ENCODE measurements at places on chromosomes 6 and 20. TPM values are rescaled to one million over a fixed set of nuclear protein-coding genes. Genes with fewer than 3 reads are reported as not detected.

DNA sequence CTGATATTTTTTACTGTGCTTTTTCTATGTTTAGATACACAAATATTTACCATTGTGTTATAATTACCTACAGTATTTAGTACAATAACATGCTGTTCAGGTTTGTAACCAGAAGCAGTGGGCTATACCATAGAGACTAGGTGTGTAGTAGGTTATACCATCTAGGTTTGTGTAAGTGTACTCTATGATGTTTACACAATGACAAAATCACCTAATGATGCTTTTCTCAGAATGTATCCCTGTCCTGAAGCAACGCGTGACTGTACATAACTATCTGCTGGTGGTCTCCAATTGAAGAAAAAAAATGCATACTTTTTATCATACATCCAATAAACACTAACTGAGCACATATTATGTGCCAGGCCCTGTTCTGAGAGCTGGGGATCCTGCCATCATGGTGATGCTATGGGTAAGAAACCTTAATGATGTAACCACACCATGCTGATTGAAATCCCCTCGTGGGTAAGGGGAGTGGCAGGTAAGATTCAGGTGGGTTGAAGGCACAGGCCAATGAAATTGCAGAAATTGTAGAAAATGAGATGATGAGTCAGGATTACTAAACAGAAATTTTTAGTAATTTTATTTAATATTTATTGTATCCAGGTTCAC is 76.8 kb downstream of the FYN start:
- no peak for DNase-seq

DNA sequence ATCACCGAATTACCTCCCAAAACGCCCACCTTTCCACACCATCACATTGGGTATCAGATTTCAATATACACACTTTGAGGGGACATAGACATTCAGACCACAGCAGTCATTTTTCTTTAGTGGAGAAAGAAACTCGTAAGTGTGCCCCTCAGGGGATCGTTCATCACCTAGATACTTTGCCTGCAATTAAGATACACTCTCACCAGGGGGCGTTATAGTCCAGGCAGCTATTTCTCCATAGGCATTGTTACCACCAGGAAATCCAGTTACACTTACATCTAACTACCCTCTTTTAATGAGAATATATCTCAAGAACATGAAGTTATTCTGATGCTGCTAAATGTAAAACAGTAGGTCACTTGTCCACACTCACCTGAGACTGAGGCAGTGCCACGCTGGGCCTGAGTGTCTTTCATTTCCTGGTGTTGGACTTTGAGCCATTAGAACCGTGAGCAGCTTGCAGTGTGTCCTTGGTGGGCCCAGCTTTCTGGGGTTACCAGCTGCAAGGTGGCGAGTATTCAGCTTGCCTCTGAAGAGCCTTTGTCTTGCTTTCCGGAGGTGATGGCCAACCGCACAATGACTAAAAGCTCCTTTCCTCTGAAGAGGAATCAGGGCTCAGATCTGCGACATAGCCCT is 35.1 kb upstream of the UNC93A start:
- no peak for DNase-seq

DNA sequence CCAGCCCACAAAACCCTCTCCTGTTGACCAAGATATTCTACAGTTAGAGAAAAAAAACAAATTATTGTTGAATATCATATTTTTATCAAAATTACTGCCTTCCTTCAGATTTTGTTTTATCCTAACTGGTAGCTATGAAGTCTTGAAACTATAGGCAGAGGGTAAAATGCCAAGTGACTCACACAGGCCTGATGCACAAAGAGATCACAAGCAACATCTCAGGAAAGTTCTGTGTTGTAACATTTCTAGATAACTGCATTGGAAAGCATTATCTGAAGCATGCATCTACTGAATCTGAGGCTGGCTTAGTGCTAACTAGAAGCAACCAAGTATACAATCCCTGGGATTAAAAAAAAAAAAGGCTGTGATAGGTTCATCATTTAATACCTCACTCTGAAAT is 134.2 kb downstream of the PKHD1 start:
- DNase-seq = no peak

GRCh38 chr20:14197097-14197496 is 140.3 kb downstream of the FLRT3 start:
- no peak for DNase-seq

- no peak for DNase-seq
Measured at GRCh38 chr6:81758221-81758620, 5.7 kb upstream of the TENT5A start.

- DNase-seq = no peak
Measured at GRCh38 chr6:158847786-158848185, 28.6 kb upstream of the EZR start.

GRCh38 chr6:2213086-2213485 is 32.3 kb downstream of the GMDS start:
- no peak for DNase-seq

DNA sequence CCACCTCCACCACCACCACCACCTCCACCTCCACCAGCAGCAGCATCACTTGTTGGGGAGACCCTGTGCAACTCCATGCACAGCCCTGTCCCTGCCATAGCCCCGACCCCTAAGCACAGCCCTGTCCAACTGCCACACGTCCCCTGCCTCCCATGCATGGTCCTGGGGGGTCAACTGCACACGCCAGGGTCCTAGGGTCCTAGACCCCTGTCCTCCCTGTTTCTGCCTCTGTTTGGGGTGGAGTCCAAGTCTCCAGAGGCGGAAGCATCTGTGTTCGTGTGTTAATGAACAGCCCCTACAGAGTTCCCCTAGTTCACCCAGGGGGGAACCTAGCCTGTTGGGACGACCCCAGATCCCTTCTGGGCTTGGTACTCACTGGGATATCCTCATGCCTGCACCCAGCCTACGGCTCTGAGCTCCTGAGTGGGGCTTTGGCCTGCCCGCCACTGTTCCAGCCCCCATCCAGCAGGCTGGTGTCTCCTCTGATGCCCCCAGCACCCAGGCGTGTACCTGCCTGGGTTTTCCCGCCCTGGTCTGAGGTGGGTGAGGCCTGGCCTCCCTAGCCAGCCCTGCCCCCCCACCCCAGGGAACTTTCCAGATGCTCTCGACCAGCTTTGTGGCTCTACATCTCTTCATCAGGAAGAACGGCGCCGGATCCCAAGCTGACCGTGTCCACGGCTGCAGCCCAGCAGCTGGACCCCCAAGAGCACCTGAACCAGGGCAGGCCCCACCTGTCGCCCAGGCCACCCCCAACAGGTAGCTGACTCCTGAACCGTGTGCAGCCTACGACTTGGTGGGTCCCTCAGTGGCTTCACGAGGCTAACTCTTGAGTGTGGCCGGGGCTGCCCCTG is 2.5 kb upstream of the TNFRSF6B start:
- DNase-seq = no peak

DNA sequence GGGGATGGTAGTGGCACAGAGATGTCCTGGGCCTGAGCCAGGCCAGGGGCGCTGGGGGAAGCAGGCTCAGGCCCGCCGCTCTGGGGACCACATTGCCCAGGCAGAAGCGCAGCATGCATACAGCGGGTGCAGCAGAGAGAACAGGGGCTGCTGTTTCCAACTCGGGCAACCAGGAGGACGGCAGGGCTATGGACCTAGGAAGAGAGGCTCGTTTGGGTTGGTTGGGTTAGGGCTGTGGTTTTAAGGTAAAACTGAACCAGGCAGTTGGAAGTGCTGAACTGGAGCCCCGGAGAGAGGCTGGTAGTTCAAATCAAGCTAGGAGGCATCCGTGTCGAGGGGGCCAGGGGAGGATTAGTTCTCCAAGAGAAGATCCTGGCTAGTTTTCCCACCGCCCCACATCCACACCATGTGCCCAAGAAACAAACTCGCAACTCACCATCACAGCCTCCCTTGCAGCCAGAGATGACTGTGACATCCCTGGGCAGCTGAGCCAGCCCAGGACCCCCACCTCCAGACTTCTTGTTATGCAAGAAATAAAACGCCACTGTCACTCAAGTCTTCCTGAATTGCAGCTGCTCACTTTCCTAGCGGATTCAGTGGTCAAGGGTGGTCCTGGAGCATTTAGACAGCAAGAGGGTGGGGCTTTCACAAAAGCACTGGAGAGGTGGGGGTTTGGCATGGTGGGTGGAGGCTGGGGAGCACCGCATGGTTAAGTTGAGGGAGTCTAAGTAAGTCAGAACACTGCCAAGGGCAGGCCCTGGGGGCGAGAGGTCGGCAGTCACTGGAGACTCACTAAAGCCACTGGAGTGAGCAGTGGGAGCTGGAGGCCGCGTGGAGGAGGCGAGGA is 161.2 kb downstream of the GRM4 start:
- DNase-seq = peak; percentile 73

GRCh38 chr6:72798196-72798595 is 176.3 kb downstream of the KCNQ5 start:
- DNase-seq = no peak

- DNase-seq = no peak
Measured at GRCh38 chr20:32709632-32710121, 33.6 kb downstream of the COMMD7 start.

DNA sequence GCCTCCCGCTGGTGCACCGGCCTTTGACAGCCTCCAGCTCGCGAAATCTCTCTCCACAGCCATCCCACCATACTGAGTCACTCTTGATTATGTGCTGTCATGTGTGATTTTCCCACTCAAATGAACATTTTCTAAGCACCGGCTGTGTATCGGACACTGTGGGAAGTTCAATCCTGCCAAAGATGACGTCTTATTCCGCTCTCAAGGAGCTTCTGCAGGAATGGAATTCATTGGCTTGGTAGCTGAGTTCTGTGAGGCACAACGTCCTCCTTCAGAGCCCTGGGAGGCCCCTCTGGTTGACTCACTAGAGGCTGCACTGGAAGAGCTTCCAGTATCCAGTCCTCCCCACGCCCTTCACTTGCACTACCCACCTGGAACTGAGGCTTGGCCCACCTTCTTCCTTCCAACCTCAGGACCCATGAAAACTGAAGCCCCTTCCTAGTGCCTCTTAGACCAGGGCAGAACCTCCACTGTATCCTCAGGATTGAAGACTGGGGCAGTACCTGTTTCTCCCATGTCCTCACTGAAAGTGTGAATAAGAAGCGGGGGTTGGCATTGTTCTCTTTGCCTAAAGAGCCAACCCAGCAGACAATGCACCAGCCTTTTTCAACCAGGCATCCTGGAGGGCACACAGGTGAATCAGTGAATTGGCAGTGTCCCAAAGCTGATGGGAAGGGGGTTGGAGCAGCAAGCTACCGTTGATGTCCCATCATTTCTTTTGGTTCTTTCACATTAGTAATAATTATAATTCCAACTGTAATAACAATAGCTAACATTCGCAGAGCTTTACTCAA is 1.7 kb downstream of the UNC5CL start:
- no peak for DNase-seq

GRCh38 chr20:4665591-4665990 is 56.1 kb upstream of the PRND start:
- no peak for DNase-seq

GRCh38 chr20:9578594-9578993 is 64.2 kb downstream of the LAMP5 start:
- no peak for DNase-seq

DNA sequence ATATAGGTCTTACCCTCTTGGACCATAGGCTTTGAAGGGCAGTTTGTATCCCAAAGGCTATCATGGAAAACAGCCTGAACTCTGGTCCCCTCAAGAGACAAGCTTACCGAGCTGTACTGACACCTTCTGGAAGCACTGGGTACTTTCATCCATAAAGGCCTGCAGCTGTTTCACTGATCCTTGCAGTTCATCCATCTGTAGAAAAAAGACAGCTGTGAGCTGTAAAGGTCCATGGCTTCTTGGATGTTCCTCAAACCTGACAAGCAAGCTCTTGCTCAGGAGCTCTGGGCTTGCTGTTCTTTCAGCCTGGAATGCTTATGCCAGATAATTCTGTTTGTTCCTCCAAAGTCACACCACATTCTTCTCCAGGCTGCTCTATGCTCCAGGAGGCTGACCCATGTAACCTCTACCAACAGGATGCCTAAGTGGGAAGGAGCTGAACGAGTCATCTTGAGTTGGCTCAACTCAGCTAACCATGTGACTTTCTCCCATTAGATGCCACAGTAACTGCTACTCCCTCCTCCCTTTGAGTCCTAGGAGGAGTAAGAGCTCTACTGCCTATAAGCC is 8.8 kb upstream of the NDRG3 start:
- DNase-seq = no peak

DNA sequence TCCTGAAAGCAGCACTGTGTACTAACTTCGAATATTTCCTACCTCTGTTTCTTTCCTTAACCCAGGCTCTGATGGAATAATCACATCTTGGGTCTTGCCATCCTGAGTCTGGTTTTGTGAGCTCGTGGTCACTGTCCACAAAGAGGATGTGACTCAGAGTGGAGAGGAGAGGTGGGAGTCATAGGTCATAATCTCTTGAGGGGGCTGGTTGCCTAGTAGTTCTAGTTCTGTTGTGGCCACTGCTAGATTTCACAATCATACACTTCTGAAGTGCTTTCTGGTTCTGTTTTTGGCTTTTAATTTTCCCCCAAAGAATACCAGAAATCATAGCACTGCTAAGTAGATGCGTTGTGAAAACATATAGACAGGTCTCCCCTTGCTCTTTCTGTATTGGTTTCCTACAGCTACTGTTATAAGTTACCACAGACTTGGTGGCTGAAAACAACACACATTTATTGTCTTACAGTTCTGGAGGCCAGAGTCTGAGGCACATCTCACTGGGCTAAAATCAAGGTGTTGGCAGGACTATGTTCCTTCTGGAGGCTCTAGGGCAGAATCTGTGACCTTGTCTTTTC is 102.8 kb downstream of the NRSN1 start:
- no peak for DNase-seq

GRCh38 chr6:115404446-115404845 is 656.2 kb downstream of the FRK start:
- no peak for DNase-seq

Gene FAM217A
- not detected for total RNA-seq

Gene TAF11
- total RNA-seq = 17.3 TPM

Gene PEDS1
- 44.1 TPM for total RNA-seq

Gene AGPAT1
- total RNA-seq = 39.9 TPM

Gene VGLL2
- not detected for total RNA-seq

Gene LTA
- not detected for total RNA-seq

Gene POM121L2
- not detected for total RNA-seq

Gene GHRH
- not detected for total RNA-seq

Gene GGT7
- total RNA-seq = 15.6 TPM

Gene BMP2
- 14.3 TPM for total RNA-seq

Gene WASF1
- 9.4 TPM for total RNA-seq

Gene SIRPA
- 100 TPM for total RNA-seq

Gene PHACTR3
- total RNA-seq = 1.8 TPM
